A549 treated with Mapracorat at 1 μM for 4 hours (cell line): ENCODE measurements at places on chromosomes 12 and 14. TPM values are rescaled to one million over a fixed set of nuclear protein-coding genes. Genes with fewer than 3 reads are reported as not detected.

The KRT8 gene
- total RNA-seq, result 4,031 to 4,993 TPM (median 4,777 TPM) in 5 replicates

The NEDD1 gene
- 13.2 to 21.4 TPM (median 18.7 TPM) in 5 replicates for total RNA-seq

The COX8C gene
- not detected in 5 replicates for total RNA-seq

The IAPP gene
- not detected in 5 replicates for total RNA-seq
